CD4-positive, alpha-beta memory T cell (primary cell): ENCODE measurements at places on chromosomes 6 and 20. TPM values are rescaled to one million over a fixed set of nuclear protein-coding genes. Genes with fewer than 3 reads are reported as not detected.

The ZNF292 gene
- polyA plus RNA-seq, result 39.8 TPM

The TXLNB gene
- 0.78 TPM for polyA plus RNA-seq

The PPT2 gene
- 3.8 TPM for polyA plus RNA-seq

The TMEM217 gene
- polyA plus RNA-seq, result 0.42 TPM

The SLC22A2 gene
- not detected for polyA plus RNA-seq

The HMGCLL1 gene
- polyA plus RNA-seq, result not detected

The SPATS1 gene
- polyA plus RNA-seq, result not detected

The LY6G5C gene
- 11.8 TPM for polyA plus RNA-seq

- no peak for DNase-seq
Measured at GRCh38 chr6:170090561-170090960, 200.3 kb downstream of the DLL1 start.

DNA sequence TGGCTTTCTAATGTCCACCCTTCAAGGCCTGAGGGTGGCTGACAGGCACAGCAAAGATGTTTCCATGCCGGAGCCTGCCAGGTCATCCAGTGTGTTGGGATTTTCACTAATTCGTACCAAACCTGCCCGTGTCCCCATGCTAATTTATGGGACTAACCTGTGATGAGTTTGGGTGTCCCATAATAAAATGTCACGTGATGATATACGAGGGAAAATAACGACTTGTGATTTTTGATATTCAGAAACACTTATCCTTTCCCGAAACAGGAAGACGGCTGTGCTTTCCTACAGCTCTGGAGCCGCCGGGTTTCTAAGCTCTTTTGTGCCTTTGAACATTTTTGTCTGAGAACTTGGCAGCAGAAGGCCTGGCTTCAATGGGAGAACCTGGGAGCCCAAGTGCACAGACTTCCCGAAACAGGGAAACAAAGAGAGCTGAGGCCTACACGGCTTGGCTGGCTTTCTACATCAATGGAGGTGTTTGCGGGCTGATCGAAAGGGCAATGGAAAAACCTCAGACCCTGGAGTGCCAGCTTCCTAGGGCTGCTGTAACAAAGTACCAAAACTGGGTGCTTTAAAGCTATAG lies 171.9 kb upstream of the JARID2 start:
- no peak for DNase-seq

- DNase-seq, result no peak
Measured at GRCh38 chr6:141347086-141347485, 785.6 kb upstream of the GJE1 start.

- DNase-seq, result no peak
Measured at GRCh38 chr6:40290816-40291215, 296.3 kb downstream of the LRFN2 start.

- peak; percentile 84 for DNase-seq
Measured at GRCh38 chr6:116100419-116101301, at the start of gene NT5DC1. Gene NT5DC1, plus strand, starts transcription at chr6:116100853. Its CDS starts 78 bp downstream, at chr6:116100931.

DNA sequence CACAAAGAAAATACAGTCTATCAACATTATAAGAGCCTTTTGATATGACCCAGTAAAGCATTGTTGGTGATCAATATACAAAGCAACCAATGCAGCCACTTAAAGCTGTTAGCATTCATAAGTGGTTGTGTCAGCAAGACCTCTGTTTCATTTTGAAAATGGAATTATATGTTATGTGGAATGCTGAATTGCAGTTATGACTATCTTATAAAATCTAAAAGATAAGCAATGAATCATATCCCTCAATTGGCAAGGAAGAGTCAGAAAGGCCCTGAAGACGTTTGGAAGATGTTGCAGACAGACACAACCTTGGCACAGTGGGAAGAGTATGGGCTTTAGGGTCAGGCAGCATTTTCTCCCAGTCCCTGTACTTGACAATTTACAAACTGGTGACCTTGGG lies 93.8 kb upstream of the RNF217 start:
- DNase-seq, result no peak

- no peak for DNase-seq
Measured at GRCh38 chr6:55474382-55474781, 104.6 kb downstream of the HMGCLL1 start.

GRCh38 chr6:34074064-34074742 lies 71.7 kb downstream of the GRM4 start:
- no peak for DNase-seq

DNA sequence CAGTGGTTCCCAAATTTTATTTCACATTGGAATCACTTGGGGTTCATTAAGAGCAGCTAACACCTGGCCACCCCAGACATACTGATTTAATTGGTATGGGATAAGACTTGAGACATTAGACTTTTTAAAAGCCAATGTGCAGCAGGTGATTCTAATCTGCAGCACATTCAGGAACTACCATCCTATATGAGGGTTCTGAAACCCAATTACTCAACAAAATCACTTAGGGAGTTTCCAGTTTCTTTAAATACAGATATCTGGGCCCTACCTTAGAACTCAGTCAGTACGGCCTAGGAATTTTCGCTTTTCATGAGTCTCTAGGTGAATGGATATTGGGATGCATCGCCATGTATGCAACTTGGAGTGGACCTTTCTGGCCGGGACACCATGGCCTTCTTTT lies 24.0 kb upstream of the L3MBTL3 start:
- no peak for DNase-seq

DNA sequence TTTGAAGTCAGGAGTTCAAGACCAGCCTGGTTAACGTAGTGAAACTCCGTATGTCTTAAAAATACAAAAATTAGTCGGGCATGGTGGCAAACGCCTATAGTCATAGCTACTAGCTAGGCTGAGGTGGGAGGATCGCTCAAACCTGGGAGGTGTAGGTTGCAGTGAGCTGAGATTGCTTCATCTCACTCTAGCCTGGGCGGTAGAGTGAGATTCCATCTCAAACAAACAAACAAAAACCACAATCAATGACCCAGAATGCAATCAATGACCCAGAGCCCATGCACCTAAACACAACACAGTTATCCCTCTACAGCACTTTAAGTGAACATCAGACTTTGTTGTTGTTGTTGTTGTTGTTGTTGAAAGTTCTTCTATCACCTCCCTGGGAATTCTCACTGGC lies 77.9 kb downstream of the MYB start:
- no peak for DNase-seq

- DNase-seq, result peak; percentile 59
Measured at GRCh38 chr6:144582939-144583613, 297.9 kb downstream of the UTRN start.

DNA sequence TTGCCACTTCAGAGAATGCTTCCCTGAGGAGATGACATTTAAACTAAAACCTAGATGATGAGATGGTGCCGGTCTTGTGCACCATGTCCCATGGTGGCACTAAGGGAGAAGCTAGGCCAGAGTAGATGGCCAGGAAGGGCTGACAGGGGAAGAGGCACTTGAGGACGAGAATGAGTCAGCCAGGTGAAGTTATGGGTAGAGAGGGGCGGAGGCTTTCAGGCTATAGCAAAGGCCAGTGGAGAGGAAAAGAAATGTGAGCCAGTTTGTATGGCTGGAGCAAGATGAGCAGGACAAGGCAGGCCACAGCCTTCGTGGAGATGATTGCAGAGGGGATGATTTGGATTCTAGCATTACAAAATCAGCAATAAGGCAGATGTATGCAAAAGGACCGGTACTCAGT lies 44.7 kb upstream of the ADGRF4 start:
- DNase-seq, result no peak

GRCh38 chr6:15595461-15596173 lies 67.2 kb downstream of the DTNBP1 start:
- no peak for DNase-seq

DNA sequence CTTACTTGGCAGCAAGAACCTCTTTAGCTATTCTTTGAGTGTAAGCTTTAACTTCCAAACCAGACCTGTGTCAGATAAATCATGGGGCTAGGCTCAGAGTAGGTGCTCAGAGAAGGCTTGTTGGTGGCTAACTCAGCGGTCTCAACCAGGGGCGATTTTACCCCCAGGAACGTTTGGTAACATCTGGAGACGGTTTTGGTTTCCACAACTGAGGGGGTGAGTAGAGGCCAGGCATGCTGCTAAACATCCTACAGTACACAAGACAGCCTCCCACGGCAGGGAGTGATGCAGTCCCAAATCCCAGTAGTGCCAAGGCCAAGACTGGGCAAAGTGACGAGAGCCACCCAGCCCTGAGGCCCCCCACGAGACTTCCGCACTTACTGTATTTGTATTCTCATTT lies 59.2 kb downstream of the RAB44 start:
- no peak for DNase-seq

- DNase-seq, result peak; percentile 6
Measured at GRCh38 chr6:68638230-68638900, 3.3 kb downstream of the ADGRB3 start.

GRCh38 chr20:23497536-23497935 lies 6.6 kb downstream of the CST8 start:
- no peak for DNase-seq

- no peak for DNase-seq
Measured at GRCh38 chr6:24704468-24704867, 14.5 kb downstream of the C6orf62 start.

DNA sequence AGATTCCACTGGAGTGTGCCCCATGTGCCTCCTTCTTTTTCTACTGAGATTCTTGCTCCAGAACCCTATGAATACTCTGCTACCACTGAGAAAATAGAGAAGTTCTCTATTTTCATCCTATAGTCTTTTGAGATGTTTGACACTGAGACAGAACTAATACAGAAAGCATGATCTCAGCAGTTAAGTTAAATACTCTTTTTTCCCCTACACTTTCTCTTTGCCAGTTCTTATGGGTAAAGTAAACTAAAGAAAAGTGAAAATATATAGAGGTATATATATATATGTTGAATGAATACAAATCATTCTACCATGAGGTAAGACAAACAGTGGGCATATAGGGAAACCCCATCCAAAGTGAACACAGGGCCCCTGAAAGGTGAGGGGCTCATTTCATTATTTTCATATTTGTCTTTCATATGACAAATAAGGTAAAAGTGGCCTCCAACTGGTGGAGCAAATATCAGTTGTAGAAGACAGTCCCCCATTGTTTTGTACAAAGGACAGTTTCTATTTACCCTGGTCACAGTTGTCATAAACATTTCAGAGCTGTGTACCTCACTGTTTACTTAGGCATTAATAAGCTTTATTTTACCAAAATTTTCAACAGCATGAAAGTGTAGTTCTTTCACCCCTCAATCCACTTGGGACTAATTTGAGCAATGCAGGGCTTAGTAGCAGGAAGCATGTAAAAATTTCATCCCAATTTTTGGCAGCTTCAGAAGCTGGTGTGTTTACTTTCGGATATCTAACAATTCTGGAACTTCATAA lies 188.3 kb upstream of the MARCKS start:
- DNase-seq, result no peak

DNA sequence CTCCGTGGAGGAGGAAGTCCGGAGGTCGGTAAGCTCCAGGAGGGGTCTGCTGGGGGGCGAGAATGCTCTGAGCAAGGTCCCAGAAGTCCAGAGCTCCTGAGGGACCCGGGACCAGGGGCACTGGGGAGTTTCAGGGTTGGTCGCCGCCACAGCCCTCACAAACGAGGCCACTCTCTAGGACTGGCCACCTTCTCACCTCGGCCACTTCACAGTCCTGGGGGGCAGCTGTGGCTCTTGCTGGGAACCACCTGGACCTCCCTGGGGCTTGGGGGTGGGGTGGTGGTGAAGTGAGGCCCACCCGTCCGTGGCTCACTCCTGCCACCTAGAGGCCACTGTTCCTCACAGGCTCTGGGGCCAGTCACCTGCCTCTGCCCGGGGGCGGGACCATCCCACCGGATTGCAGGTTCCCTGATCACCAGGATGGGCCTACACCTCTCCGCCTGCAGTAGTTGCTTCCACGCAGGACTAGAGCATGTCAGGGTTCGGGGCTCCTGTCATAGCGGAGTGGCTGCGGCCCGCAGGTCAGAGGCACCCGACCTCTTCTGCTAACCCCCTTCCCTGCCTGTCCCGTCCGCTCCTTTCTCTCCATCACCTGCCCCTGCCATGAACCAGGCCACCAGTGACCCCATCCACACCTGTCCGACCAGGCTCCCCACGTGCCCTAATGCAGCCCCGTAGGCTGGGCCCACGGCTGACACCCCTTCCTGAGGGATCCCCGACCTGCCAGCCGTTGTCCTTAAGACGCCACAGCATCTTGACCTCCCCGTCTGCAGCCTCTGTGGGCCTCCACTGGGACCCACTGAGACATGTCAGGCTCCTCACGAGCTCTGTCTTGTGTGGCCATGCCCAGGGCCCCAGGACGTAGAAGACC lies 5.1 kb upstream of the TCEA2 start:
- peak; percentile 69 for DNase-seq
